ENCODE measurements at places on chromosomes 5 and 9.

DNA sequence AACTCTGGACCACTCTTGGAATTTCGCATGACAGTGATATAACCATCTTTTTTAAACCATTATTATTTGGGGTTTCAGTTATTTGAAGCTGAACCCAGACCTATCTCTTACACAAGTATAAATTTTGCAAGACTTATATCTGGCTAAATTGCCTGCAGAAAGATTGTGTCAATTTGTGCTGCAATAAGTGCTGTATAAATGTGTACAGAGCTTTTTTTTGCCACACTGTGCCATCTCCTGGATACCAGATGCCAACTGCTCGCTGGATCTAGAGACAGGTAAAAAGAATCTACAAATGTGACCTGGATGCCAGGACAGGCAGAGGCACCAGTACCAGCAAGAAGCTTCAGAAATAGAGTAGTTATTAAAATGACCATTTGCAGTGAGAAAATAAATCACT, 25.9 kb upstream of the TTC39B start:
- no peak for DNase-seq

DNA sequence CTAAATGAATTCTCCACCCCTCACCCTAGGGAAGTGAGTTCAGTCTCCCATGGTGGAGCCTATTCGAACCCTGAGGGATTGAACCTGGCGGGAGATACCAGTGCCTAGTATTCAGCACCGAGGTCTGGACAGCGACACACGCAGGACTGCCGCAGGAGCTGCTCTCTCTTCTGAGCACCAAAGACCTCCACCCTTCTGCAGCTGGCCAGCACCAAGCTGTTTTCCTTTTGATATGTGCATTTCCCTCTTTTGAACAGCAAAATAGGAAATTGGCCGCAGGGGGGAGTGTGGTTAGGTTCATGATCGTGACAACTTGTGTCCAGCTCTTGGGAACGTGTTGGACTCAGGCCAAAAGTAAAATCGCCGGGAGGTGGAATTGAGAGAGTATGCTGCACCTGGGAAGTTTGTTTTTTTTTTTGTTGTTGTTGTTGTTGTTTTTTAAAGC, 1.2 kb upstream of the PCSK1 start:
- peak; percentile 14 for DNase-seq

DNA sequence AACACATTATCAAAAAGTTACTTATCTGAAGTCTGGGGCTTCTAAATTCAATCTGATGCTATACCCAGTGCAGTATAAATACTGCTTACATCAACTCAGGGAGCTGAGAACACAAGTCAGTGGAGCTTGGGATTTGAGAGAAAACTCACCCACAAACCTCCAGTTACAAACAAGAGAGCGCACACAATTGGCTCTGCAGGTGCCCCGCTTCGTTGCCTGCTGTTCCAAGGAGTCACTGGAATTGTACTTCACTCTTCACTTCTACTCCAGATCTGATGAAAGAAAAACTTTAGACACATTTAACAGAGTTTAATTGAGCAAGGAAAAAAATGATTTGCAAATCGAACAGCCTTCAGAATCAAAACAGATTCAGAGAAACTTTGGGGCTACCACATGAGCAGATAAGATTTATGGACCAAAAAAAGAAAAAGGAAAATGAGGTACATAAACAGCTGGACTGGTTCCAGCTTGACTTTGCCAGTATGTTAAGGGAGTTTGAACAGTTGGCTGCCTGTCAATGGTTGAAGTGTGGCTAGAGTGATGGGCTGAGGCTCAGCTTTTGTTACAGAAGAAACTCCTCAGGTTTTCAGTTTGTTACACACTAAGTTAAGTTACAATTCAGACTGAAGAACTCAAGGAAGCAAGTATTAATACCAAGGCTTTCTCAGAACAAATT, 156.6 kb downstream of the AOPEP start:
- DNase-seq = no peak

- no peak for DNase-seq
Observed at GRCh38 chr9:120783602-120784047, 9.6 kb downstream of the FBXW2 start.

DNA sequence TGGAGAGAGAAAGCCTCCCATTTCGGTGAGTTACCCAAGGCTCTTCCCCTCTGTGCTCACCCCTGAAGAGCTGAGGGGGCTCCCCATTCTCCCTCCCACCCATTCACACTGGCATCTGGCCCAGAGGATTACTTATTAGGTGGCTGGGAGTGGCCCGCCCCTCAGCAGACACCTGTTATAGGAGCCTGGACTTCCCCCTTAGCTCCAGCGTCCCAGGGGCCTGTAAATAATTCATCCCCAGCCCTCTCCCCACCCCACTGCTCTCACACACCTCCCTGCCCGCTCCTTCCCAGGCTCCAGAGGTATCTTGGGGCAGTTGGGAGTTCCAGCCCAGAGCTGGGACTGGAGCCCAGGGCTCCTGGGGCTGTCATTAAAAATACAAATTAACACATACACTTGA, 11.6 kb upstream of the SLC6A7 start:
- no peak for DNase-seq

GRCh38 chr5:58088941-58089340, 370.9 kb downstream of the PLK2 start:
- no peak for DNase-seq

GRCh38 chr9:114271556-114272510, 51.1 kb upstream of the ORM1 start:
- no peak for DNase-seq

All from T-cell (primary cell).